ENCODE measurements at places on chromosomes 4 and X.

GRCh38 chr4:112519689-112520597 is 4.0 kb upstream of the NEUROG2 start:
- DNase-seq: no peak

GRCh38 chrX:148612431-148612830 is 112.0 kb downstream of the AFF2 start:
- DNase-seq: no peak

DNA sequence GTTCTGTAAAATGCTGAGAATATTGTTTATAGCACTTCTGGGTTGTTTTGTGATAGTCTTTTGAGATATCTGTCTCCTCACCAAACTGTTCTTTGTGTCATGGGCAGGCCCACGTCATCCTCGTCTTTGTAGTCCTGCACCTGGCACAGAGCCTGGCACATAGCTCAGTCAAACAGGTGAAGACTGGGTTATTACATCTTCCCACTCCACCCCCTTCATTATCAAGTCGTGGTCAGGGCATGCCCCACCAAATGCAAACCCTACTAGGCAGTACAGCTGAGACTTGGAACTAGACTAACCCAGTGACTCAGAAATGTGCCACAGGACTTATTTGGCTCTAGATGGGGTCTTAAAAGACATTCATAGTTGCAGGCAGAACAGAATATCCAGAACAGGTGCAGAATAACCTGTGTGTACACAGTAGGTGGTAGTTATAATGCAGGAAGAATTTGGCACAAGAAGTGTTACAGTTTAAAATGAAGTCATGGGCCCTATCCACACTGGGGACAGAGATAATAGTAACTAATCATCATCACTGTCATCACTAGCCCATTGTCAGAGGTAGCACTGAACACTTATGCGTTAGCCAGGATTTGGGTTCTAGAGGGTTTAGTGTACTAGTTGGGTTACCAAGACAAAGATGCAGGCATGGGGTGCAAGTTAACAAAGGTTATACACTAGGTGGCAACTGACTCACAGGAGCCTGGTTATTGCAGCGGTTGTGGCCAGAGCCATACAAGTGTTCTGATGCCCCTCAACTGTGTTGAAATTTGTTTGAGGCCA is 74.9 kb downstream of the TBL1X start:
- no peak for DNase-seq

DNA sequence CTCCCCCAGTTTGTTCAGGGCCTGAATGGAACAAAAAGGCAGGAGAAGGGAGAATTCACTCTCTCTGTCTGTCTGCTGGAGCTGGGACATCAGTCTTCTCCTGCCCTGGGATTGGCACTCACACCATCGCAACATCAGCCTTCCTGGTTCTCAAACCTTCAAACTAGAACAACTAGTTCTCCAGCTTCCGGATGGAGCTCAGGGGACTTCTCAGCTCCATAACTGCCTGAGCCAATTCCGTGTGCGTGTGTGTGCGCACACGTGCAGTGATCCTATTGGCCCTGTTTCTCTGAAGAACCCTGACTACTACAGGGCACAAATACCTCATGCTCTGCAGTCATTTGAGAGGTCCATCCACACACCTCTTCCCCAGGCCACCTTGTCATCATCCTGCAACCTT is 18.7 kb upstream of the MAN2B2 start:
- DNase-seq: no peak

DNA sequence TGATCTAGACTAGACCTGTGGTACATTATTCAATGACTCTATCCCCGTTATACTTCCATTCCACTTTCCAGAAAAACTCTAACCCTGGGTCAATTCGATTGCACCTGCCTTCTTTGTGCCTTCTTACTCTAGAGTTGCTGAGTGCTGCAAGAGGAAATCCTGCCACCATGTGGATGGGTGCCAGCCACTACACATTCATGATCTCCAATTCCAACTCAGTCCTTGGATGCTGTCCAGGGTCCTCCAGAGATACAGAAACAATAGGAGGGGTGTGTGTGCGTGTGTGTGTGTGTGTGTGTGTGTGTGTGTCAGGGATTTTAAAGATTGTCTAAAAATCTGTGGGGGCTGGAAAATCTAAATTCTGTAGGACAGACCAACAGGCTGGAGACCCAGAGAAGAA is 42.9 kb upstream of the INTS6L start:
- DNase-seq: no peak

DNA sequence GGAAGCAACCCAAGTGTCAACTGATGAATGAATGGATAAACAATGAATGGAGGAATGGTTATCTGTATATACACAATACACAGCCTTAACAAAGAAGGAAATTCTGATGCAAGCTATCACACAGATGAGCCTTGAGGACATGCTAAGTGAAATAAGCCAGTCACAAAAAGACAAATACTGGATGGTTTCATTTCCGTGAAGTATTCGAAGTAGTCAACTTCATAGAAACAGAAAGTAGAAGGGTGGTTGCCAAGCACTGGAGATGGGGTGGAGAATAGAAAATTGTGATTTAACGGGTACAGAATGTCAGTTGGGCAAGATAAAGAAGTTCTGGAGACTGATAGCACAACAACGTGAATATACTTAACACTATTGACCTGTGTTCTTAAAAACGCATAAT is 28.2 kb downstream of the CENPU start:
- DNase-seq: no peak

DNA sequence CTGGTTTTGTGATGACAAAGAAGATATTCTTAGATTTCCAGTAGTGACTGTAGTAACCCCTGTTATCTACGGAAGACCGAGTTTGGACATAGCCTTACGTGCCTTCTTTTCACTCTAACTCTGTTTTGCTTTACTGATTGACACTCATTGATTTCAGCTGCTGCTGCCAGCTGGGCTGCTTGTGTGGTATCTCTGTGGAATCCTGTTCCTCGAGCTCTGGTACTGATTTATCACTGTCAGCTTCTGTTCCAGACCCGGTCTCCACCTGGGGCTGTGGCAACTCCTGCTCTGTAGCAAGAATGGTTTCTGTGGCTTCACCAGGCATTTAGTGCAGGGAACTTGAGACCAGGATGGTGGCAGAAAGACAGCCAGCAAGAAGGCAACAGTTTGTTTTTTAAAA is 24.6 kb upstream of the LAP3 start:
- DNase-seq: no peak

DNA sequence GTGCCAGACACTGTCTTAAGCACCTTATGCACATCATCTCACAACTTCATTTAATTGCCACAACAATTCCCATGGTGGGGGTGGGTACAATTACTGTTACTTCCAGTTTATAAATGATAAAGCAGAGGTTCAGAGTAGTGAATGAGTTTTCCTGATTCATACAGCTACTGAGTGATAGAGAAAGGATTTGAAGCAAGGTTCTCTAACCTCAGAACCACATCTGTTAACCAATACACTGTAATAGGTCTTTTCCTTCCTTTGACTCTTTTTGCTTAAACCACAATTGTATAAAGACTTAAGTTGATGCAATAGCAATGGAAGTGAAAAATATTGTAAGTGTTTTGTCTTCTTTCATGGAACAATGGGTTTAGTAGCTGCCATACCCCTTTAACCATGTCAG is 43.5 kb upstream of the PAK3 start:
- no peak for DNase-seq

- no peak for DNase-seq
These were observed 641.7 kb upstream of the DIPK2B start for GRCh38 chrX:45842207-45842925.

DNA sequence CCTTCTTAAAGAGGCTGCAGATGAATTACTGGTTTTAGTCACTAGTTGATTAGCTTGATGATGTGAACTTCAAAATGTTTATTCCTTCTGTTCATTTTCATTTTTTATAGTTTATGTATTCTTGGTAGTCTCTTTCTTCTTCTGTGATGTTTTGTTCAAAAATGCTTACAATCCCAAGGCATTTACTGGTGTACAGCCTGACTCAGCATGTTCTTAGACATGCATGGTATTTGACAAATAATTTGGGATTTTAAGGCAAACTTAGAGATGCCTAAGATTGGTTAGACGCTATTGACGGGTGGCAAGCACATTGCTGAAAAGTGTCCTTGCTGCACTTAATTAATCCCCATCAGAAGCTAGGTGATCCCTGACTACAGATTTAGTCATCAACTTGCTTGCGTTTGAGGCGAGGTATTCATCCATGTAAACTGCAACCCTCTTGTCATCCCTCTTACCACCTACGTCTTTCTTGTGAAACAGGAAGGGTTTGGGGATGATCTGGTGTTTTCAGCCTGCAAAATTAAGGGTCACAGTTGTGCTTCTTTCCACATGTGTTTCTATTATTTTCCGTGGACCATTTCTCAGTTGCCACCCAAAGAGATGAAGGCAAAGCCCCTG is 331.8 kb downstream of the DKK2 start:
- no peak for DNase-seq

DNA sequence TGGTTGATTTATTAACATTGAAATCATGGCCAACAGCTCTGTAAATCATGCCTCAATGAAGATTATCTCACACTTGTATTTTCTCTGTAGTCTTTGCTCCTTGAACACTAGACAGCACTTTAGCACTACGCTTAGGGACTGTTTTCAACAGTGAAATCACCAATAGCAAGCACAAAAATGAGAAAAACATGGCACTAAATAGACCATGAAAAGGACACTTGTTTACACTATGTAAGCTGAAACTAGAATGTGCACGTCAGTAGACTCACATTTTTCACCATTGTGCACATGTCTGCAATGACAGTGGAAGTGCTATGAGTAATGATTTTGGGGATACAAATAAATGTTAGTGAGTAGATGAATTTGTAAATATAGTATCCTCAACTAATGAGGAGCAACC is 3.1 kb downstream of the BMP2K start:
- DNase-seq: no peak

All from activated CD8-positive, alpha-beta memory T cell treated with anti-CD3 and anti-CD28 coated beads for 4 hours (primary cell).